GM04504 (cell line): ENCODE measurements at places on chromosomes 7 and 10.
A peak's percentile ranks its signal among the peaks of the same experiment; 100 is the strongest.

- peak; percentile 66 for DNase-seq
Measured at GRCh38 chr7:17546592-17546991, 248.1 kb downstream of the AHR start.

DNA sequence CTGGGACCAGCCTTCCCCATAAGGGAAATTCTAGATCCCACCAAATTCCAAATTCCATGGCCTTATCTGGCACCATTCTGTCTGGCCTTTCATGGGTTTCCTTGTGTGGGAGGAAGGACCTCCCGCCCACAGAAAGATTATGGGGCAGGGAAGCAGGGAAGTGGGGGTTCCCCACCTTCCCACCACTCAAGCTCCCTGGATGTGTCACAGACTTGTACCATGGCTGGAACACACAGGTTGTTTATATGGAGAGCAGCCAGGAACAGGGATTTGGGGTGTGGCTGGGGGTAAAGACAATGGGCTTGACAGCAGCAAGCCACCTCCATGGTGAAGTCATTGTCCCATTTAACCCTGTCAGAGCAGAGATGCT lies 18.3 kb downstream of the UNC5B start:
- no peak for DNase-seq

- no peak for DNase-seq
Measured at GRCh38 chr7:66189695-66190503, 15.2 kb upstream of the TPST1 start.

GRCh38 chr7:100157334-100158228 lies 942 bp downstream of the TRAPPC14 start:
- DNase-seq, result no peak

GRCh38 chr10:90998733-90999511 lies 78.0 kb upstream of the ANKRD1 start:
- DNase-seq, result no peak

- DNase-seq, result peak; percentile 95
Measured at GRCh38 chr7:47786557-47787248, 161.6 kb downstream of the PKD1L1 start.

DNA sequence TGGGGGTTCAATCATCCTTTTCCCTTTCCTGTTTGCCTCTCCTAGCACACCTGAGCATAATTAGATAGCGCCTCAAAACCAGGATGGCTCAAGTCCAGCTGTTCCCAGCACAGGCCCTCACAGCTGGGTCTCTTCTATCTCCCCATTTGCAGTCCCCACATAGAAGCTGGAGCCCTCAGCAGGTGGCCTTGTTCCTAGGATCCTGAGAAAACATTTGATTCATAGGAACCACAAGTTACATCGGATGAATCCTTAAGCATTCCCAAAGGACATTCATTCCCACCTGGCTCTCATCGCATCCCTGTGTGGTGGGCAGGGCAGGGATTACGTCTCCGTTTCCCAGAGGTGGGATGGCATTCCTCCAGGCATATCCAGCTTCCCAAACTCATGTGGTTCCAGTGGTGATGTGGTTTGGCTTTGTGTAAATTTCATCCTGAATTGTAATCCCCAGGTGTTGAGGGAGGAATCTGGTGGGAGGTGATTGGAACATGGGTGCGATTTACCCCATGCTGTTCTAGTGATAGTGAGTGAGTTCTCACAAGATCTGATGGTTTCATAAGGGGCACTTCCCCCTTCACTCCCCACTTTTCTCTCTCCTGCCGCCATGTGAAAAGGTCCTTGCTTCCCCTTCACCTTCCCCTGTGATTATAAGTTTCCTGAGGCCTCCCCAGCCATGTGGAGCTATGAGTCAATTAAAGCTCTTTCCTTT lies 49.8 kb upstream of the LEP start:
- no peak for DNase-seq

DNA sequence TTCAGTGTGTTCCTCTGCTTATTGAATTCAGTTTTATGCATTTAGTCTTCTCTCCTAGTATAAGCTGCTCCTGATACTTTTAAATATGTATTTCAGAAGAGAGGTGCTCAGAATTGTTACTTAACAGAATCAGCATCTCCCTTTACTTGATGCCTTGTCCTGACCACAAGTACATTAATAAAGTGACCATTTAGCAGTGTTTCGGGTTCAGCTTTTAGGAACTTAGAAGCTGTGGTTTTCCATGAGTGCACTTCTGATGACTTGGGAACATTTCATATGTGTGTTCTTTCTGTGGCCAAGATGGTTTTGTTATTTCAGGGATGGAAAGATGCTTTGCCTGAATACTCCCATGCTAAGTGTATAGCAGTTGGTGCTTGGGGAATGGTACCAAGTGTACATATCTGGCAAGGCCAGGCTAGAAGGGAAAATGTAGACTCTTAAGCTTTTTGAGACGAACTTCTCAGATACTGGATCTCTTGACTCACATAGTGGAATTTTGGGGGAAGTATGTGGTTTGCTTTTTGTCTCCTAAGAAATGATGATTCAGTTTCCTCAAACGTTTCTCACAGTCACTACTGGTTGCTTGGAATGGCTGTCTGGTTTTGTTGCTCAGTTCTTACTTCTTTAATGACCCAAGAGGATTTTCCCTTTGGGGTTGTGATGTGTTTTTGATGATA lies 17.2 kb downstream of the SGPL1 start:
- peak; percentile 74 for DNase-seq

DNA sequence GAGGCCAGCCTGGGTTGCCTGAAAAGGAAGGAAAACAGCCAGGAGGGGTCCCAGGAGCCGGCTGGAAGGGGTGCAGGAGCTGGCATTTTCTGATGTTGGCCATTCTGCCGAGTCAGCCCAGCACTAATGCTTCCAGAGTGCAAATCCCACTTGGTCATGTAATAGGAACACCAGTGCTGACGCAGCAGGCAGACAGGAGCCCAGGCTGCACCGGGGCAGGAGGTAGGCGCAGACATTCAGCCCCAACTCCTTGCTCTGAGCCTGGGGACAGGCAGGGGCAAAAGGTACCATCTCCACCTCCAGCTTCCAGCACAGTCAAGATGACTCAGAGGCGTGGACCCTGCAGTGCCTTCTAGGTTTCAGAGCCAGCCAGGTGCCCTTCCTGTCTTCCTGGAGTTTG lies 10.2 kb upstream of the YWHAG start:
- DNase-seq, result no peak
